Smooth muscle cell of the brain vasculature (primary cell): ENCODE measurements at places on chromosomes 1 and 21.

GRCh38 chr1:165259236-165259635, 97.3 kb downstream of the LMX1A start:
- DNase-seq = no peak

- DNase-seq = no peak
Measured at GRCh38 chr21:39673736-39674135, 61.0 kb downstream of the B3GALT5 start.

DNA sequence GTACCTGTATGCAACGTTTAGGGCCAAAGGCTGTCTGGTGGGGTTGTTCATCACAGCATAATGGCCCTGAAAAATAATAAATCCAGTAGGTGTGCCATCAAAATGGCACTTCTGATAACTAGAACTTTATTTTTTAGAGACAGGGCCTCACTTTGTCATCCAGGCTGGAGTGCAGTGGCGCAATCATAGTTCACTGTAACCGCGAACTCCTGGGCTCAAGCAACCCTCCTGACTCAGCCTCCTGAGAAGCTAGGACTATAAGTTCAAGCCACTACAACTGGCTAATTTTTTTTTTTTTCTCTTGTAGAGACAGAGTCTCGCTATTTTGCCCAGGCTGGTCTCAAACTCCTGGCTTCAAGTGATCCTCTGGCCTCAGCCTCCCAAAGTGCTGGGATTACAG, 4.7 kb downstream of the SNAPIN start:
- no peak for DNase-seq

GRCh38 chr1:45215485-45216199, 9.2 kb upstream of the ZSWIM5 start:
- DNase-seq = no peak
